ENCODE measurements at places on chromosomes 12 and 14. TPM values are rescaled to one million over a fixed set of nuclear protein-coding genes. Genes with fewer than 3 reads are reported as not detected.

DNA sequence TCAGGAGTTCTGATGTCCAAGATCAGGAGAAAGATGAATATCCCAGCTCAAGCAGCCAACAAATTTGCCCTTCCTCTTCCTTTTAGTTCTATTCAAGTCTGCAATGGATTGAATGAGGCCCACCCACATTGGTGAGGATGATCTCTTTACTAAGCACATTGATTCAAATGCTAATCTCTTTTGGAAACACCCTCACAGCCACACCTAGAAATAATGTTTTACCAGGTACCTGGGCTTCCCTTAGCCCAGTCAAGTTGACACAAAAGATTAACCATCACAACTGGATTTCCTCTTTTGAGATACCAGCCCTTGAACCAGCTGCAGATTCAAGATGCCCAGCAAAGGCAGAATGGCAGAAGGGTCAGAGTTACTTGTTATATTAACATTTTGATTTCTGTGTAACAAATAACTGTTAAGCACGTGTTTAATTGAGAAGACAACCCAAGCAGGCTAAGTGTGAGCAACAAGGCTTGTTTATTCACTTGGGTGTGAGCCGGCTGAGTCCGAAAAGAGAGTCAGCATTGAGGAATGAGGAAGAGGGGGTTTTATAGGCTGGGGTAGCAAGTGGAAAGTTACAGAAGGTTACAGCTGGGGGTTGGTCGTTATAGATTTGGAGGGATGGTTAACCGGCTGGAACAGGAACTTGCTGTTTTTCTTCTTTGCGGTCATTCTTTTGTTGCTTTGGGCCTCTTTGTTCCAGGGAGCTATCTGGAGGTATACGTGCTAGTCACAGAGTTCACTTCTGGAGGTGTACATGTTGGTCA lies 180.3 kb downstream of the EMP1 start:
- no peak for DNase-seq

Gene NKX2-1
- 0.45 TPM for polyA plus RNA-seq

GRCh38 chr12:50314636-50315312 lies 31.5 kb upstream of the LIMA1 start:
- no peak for DNase-seq

Gene IQSEC3
- not detected for polyA plus RNA-seq

DNA sequence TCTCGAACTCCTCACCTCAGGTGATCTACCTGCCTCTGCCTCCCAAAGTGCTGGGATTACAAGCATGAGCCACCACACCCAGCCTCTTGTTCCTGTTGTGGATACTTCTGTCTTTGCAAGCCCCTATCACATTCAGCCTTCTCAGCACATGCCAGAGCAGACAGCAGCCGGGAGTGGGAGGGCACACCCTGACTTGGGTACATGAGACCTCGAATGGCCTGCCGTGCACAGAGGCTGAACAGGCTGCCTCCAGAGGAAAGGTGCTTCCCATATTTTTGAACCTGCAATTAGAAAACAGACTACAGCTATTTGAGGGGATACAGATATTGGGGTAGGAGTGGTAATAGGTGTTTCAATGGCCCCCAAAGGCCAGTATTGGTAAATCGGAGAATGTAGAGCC lies 307.3 kb upstream of the DIO3 start:
- DNase-seq = no peak

DNA sequence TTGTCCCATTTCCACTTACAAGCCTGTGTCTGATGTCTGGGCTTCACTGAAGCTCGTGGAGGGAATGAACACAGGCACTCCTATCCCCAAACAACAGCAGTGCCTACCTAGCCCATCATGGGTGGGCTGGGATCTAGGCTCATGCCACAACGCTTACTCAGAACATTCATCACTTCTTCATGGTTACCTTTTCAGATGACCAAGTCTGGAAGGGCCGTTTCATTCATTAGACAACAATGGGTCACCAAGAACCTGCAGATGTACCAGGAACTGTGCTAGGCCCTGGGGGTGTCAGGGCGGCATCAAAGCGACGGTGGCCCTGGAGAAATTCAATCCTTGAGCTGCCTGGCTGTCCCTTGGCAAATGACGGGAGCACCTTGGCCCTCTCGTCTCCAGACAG lies 64.9 kb upstream of the FZD10 start:
- no peak for DNase-seq

Gene TAS2R9
- polyA plus RNA-seq = not detected

DNA sequence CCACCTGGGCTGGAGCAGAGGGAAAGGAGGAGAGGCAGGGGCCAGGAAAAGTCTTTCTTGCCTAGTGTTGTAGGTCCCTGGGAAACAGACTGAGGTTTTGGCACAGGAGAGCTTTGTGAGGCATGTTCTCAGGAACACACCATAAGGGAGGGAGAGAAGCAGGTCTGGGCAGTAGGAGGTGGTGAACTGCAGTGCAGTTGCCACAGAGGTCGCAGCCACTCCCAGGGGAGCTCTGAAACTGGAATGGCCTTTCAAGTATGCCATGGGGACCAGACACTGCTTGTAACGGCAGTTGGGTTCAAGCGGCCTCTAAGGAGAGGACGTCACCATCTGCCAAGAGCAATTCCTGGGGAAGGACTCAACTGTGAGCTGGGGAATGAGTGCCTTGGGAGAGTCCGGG lies 35.4 kb upstream of the NKX2-8 start:
- no peak for DNase-seq

Gene WSCD2
- polyA plus RNA-seq = not detected

DNA sequence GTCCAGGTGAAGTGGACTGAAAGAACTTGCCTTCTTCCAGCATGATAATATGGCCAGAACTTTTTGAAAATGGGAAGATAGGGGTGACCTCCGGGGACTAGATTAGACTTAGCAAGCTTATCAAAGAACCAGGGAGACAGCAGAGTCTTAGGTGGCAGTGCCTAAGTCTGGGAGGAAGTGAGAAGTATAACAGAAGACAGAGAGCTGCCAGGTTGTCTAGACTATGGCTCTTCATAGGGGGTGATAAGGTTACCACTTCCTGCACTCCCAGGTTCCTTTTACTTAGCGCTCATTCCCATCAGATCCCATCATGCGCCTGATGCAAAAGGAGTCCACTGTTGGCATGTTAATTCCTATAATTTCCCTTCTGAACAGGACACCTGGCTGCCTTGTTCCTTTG lies 69.9 kb downstream of the PLXNC1 start:
- DNase-seq = no peak

DNA sequence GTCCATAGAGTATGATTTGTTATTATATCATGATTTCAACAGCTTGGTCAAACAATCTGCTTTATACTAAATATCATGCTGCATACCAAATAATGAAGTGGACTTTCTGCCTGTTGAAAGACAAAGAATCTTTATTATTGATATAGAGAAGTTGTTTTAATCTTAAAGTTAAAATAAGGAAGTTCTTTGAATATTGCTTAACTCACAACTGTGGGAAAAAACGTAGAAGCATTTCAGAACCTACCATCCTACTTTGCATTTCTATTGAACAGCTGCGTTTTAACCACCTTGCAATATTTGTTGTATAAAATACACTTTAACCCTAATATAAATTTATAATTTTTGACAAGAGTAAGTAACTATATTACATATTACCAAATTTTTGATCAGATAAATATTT lies 22.9 kb upstream of the ARL1 start:
- no peak for DNase-seq

DNA sequence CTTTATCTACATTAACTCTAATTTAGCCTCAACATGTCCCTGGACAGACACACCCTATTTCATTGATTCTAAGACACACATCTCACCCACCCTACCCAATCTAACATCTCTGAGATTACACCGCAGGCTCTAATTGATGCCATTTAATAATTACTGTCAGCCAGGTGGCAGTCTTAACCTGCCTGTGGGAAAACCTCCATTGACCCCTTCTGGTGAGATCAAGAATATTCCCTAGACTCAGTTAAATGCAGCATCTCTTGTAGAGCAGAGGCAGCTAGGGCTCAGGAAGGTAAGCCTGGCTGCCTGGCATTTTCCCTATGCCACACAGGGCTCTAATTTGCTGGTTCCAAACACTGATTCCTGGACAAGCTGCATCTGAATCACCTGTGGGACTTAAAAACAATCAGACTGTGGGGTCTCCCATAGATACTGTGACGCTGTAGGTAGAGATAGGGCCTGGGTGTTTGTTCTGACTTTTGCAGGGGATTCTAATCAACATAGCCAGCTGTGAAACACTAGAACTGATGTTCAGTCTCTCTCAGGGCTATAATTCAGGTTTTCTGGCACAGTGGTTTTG lies 14.3 kb downstream of the MCRS1 start:
- peak; percentile 48 for DNase-seq

Gene PRR4
- polyA plus RNA-seq = 1.3 TPM

- no peak for DNase-seq
Observed at GRCh38 chr14:50607761-50608160, 47.8 kb downstream of the ATL1 start.

DNA sequence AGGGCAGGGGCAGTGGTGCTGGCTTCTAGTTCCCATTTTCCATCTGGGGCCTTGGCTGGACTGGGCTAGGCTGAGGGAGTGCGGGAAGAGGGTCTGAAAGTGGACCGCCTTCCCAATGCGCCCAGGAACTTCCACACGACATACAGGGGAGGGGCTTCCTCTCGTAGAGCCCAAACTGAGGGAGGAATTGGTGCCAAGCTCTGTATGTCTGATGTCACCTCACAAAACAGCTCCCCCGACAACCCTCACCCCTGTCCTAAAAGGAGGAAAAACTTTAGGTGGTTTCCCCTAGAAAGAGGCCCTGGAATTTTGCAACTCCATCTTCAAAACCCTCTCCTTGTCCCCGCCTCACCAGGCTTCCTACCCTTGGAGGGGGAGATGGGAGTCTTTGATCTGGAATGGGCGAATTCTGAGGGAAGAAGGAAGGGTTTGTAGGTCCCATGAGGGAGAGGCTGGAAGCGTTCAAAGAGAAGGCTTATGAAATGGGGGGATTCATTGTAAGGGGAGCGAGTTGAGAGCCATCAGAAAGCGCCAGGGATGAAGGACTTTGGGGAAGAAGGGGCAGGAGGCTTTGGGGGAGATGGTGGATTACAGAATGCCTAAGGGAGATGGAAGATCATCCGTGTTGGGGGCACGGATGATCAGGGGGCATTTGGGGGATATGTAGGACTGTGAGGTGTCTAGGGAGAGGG lies 844 bp downstream of the GLTP start:
- DNase-seq = peak; percentile 15

- peak; percentile 42 for DNase-seq
Observed at GRCh38 chr12:92987846-92988621, 58.9 kb upstream of the EEA1 start.

GRCh38 chr12:123233505-123234308 lies 471 bp downstream of the MTRFR start:
- no peak for DNase-seq

DNA sequence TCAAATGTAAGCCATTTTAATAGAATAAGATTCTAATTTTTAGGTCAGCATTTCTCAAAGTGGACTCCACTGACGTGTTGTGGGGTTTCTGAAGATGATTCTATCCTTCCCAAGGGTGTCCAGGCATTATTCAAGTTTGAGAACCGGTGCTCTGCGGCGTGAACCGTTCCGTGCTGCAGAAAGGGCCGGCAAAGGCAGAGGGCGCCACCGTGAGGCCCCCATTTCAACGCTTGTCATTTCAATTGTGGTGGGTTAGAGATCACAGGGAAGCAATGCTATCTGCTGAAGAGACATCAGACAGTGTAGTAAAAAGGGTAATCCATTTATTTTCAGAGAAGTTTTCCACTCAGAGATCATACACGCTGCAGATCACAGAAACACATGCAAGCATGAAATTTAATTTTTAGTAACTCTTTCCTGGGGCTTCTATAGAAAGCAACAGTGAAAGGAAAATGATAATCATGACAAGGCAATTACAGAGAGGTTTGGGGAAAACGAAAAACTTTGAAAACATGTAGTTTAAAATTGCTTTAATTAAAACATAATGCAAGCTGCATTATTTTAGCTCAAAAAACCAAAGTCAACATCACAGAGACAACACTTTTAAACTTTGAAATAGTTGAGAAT lies 201.7 kb downstream of the EXOC5 start:
- DNase-seq = peak; percentile 42

DNA sequence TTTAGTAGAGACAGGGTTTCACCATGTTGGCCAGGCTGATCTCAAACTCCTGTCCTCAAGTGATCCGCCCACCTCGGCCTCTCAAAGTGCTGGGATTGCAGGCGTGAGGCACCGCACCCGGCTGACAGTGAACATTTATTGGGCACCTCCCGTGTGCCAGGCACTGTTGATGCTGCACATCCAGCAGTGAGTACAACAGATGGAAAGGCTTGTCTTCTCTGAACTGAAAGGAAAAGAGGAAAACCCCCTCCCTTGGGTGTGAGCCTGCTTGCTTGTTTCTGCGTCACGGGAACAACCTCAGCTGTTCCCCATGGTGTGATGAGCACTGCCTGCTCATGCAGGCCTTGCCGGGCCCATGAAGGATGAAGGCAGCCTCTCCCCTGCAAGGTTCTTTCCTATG lies 39.5 kb downstream of the DGLUCY start:
- peak; percentile 41 for DNase-seq

GRCh38 chr14:76550534-76550933 lies 174.6 kb downstream of the ESRRB start:
- no peak for DNase-seq

DNA sequence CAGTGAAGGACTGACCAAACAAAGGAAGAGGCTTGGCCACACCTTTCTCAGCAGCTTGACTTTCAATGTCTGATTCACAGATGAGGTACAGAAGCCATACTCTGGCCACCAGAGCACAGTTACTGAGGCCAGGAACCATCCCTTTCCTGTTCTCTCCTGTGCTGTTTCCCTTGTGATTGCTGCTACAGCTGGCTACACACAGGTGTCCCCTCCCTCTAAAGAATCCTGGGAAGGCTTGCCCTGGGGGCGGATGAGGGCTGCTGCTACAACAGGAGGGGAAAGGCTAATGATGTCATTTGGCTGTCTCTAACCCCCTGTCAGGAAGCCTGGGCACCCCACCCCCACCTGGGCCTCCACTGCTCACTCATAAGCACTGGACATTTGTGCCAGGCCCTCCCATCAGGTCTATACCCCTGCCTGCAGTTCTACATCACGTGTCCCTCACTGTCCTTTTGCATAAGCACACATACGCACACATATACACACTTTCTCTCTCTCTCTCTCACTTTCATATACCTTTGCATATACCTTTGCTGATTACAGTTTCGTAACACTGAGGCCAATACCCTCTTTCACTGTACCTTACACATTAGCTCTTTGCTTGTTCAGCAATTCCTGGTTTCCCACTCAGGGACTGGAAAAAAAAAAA lies 41.4 kb downstream of the PRPF40B start:
- peak; percentile 70 for DNase-seq

GRCh38 chr14:64416348-64416932 lies 28.3 kb downstream of the MTHFD1 start:
- no peak for DNase-seq

Gene KRT4
- 7.6 TPM for polyA plus RNA-seq

DNA sequence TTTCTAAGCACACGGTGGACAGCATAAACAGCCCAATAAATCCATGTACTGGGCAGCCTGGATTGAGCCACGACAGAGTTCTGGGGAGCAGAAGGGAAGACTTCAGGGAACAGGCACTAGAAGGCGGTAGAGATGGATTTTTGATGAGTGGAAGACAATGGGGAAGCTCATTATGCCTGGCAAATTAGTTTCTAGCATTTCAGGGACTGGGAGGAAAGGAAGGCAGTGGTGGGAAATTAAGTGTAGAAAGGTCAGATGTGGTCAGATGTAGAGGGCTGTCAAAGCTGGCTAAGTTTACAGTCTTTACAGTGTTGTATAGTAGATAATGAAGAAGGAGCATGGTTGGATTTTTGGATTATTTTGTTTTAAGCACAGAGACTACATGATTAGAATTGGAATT lies 9.2 kb downstream of the EGLN3 start:
- DNase-seq = no peak

GRCh38 chr14:89719366-89720075 lies 235.0 kb downstream of the EFCAB11 start:
- no peak for DNase-seq

- DNase-seq = no peak
Observed at GRCh38 chr12:57473392-57473791, 6.3 kb downstream of the ARHGAP9 start.

Gene LHX5
- polyA plus RNA-seq = not detected
